MM.1S (cell line): ENCODE measurements at places on chromosomes 1 and 21.
A peak's percentile ranks its signal among the peaks of the same experiment; 100 is the strongest.

DNA sequence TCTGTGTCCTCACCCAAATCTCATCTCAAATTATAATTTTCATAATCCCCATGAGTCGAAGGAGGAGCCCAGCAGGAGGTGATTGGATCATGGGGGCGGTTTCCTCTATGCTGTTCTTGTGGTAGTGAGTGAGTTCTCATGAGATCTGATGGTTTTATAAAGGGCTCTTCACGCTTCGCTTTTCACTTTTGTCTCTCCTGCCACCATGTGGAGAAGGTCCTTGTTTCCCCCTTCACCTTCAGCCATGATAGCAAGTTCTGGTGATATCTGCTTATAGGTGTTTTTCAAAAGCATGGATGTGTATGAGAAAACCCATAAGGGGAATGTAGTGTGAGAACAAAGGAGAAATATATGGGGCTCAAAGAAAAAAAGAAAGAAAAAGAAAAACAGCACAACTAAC, 405.9 kb upstream of the RGS18 start:
- no peaks in the 10 kb centered on the region for H3K4me1 ChIP-seq
- no peak for DNase-seq
- H3K4me3 ChIP-seq: no peak overlapping the region
- no peak overlapping the region for H3K27ac ChIP-seq
- H3K36me3 ChIP-seq: no peaks in the 10 kb centered on the region

GRCh38 chr21:25176637-25177412, 430.5 kb downstream of the MRPL39 start:
- no peak for DNase-seq
- no peaks in the 10 kb centered on the region for H3K4me1 ChIP-seq
- H3K36me3 ChIP-seq: no peaks in the 10 kb centered on the region
- no peak overlapping the region for H3K27ac ChIP-seq
- no peak overlapping the region for H3K4me3 ChIP-seq
- no peaks in the 10 kb centered on the region for H3K27me3 ChIP-seq

GRCh38 chr1:20405893-20406604, 80.0 kb downstream of the CAMK2N1 start:
- H3K4me1 ChIP-seq: no peaks in the 10 kb centered on the region
- no peak overlapping the region for H3K4me3 ChIP-seq
- DNase-seq: no peak

DNA sequence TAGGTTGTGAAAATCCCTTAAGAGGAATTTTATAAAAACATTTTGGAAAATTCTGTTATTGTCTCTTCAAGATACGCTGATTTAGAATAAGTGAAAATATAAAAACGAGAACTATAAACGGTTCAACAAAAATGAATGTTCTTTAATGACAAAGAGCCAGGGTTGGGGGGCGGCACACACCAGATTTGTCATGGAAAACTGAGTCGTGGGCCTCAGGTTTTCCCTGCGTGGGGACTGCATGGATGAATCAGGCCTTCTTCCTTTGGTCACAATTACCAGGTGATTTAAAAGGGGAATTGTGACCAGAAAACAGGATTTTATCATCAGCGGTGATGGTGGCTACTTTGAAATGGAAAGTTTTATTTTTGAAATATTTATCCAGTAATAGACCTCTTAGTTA, 8.6 kb downstream of the LHX4 start:
- no peak overlapping the region for H3K27ac ChIP-seq
- DNase-seq: no peak
- H3K36me3 ChIP-seq: no peaks in the 10 kb centered on the region
- H3K27me3 ChIP-seq: peaks cover 59% of the 10 kb centered on the region
- H3K4me3 ChIP-seq: no peak overlapping the region

DNA sequence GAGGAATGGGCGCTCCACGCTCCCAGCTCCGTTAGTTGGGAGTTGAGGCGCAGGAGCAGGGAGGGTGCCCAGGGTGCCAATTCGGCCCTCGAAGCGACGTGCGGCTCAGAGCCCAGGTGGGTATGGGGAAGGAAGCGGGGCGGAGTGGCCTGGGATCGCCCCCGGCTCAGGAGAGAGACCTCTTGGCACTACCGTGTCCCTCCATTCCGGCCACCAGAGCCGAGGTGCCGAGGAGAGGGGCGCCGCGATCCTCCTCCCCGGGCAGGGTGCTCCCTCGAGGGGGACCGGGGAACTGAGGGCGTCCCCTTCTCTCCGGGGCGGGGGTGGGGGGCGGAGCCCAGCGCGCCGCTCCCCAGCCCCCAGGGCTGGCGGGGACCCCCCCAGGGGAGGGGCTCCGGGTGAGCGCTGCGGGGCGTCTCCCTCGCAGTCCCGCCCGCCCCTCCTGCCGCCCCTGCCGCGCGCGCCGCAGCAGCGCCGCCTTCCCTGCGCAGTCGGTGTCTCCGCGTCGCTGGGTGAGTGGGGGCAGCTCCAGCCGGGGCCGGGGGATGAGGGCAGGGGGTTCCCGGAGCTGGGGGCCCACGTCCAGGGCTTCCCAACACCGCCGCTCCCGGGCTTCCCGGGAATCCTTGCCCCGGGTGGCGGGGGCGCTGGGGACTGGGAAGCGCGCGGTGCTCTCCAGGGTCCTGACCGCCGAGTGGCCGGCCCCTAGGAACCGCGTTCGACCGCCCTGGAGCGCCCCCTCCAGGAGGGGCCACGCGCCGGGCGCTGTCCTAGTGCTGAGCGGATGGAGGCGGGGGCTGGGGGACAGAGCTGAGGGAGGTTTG, at the start of gene HPCA:
Gene HPCA (plus strand): TSS at position 488 of the 824 bp plus-strand sequence. CDS start 2,408 bp downstream, outside the sequence.
- peaks cover 71% of the 10 kb centered on the region for H3K27me3 ChIP-seq
- H3K4me1 ChIP-seq: no peaks in the 10 kb centered on the region
- no peak within 1 kb of the TSS for H3K27ac ChIP-seq
- no peak within 1 kb of the TSS for H3K4me3 ChIP-seq

DNA sequence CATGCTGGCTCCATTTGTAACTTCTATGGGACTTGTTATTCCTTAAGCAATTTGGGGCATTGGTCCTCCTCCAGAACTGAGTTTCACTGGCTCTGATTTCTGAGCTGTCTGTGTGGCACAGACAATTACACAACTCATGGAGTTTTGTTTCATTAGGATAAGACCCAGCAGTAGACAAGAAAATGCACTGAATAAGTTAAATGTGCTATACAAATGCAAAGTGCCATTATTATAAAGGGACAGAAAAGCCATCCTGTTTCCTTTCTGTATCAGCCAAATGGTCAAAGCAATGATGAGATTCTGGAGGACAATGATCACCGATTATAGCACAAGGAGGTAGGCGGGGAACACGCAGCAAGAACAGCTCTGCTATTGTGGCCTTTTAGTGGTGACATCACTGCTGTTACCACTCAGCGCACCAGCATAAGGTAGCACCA, 81.9 kb downstream of the CNIH3 start:
- H3K27me3 ChIP-seq: no peaks in the 10 kb centered on the region
- H3K4me1 ChIP-seq: no peaks in the 10 kb centered on the region
- H3K36me3 ChIP-seq: no peaks in the 10 kb centered on the region
- no peak overlapping the region for H3K27ac ChIP-seq
- no peak for DNase-seq

- H3K27ac ChIP-seq: no peak overlapping the region
- no peaks in the 10 kb centered on the region for H3K27me3 ChIP-seq
- no peaks in the 10 kb centered on the region for H3K36me3 ChIP-seq
- no peaks in the 10 kb centered on the region for H3K4me1 ChIP-seq
- no peak overlapping the region for H3K4me3 ChIP-seq
These were observed 373.4 kb downstream of the USH2A start for GRCh38 chr1:216049741-216050430.

DNA sequence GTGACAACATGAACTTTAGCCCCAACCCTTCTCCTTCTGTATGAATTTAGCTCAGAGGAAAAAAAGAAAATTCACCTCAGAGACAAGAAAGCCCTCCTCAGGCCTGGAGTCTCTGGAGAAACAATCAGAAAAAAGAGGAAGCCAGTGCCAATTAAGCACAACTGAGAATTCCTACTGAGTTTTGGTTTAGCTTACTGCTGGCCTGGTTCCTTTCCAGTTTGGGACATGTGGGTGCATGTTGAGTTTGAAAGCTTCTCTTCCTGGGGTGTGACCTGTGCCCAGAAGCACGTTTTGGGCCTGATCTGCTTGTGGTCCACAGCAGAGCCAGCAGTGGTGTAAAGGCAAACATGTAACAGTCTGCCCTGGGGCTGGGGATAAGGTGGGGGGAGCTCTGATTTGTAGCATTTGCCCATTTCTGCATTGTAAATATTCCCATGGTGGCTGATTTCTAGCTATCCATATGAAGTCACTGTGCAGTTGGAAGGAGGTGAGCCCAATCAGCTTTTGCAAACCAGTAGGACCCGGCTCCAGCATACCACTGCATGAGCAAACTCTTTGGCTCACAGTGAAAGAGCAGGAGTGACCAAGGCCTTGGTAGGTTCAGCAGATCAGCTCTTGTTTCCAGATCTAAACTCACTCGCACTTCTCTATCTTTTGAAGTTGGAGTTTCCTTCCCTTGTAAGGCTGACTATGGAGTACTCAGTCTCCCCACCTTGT, 4.7 kb upstream of the THEM5 start:
- peaks cover 10% of the 10 kb centered on the region for H3K4me1 ChIP-seq
- H3K27me3 ChIP-seq: no peaks in the 10 kb centered on the region
- H3K27ac ChIP-seq: no peak overlapping the region
- DNase-seq: no peak
- H3K4me3 ChIP-seq: no peak overlapping the region
- H3K36me3 ChIP-seq: no peaks in the 10 kb centered on the region

- DNase-seq: no peak
- no peak overlapping the region for H3K4me3 ChIP-seq
These were observed 52.8 kb downstream of the TNFSF18 start for GRCh38 chr1:172997941-172998361.

GRCh38 chr21:25573409-25574206, 33.7 kb downstream of the MRPL39 start:
- H3K27me3 ChIP-seq: no peaks in the 10 kb centered on the region
- peak; percentile 92 for DNase-seq
- H3K4me3 ChIP-seq: peak overlapping the region; percentile 34
- peak overlapping the region; percentile 90 for H3K27ac ChIP-seq
- no peaks in the 10 kb centered on the region for H3K36me3 ChIP-seq
- peaks cover 33% of the 10 kb centered on the region for H3K4me1 ChIP-seq

- no peaks in the 10 kb centered on the region for H3K36me3 ChIP-seq
- no peaks in the 10 kb centered on the region for H3K4me1 ChIP-seq
- no peak overlapping the region for H3K4me3 ChIP-seq
- H3K27me3 ChIP-seq: no peaks in the 10 kb centered on the region
These were observed 87.9 kb upstream of the SMYD2 start for GRCh38 chr1:214192825-214193643.
